Ovary (tissue), 10 donors: ENCODE measurements at places on chromosomes 16 and 17.

GRCh38 chr17:72600934-72601333, 480.1 kb downstream of the SOX9 start:
- no peak for DNase-seq

- no peak for DNase-seq
These were observed 5.1 kb downstream of the INPP5K start for GRCh38 chr17:1511290-1511689.

GRCh38 chr17:10211666-10212065, 13.3 kb upstream of the GAS7 start:
- DNase-seq, result no peak

DNA sequence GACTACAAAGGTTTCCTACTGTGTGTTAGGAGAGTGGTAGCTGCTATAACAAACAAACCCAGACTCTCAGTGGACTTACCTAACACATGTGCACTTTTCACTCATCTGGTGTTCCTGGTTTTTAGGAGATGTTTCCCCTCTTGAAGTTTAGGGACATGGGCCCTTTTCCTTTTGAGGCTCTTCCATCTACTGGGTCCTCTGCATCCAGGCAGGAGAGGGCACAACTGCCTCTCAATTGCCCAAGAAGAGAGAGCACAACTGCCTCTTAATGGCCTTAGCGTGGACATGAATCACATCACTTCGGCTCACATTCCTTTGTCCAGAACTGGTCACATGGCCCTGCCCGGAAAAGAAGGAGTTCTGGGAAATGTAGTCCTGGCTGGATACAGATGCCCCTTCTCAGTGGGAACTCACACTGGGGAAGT, 9.8 kb upstream of the TNRC6C start:
- DNase-seq, result no peak

DNA sequence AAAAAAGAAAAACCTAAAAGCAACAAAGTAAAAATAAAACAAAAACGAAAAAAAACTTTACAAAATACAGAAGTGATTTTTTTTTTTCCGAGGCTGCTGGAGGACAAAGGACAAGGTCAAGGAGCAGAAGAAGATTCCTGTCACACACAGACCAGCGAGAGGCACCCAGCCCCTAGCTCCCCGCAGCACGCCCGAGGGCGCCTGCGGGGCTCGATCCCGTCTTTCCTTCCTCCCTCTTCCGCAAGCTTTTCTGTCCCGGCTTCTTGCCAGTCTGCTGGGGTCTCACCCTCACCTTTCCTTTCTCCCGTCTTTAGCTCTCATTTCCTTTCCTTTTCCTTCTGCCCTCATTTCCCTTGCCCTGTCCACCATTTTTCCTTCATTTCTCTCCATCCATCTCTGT, 66.1 kb upstream of the DNAH17 start:
- DNase-seq, result no peak

DNA sequence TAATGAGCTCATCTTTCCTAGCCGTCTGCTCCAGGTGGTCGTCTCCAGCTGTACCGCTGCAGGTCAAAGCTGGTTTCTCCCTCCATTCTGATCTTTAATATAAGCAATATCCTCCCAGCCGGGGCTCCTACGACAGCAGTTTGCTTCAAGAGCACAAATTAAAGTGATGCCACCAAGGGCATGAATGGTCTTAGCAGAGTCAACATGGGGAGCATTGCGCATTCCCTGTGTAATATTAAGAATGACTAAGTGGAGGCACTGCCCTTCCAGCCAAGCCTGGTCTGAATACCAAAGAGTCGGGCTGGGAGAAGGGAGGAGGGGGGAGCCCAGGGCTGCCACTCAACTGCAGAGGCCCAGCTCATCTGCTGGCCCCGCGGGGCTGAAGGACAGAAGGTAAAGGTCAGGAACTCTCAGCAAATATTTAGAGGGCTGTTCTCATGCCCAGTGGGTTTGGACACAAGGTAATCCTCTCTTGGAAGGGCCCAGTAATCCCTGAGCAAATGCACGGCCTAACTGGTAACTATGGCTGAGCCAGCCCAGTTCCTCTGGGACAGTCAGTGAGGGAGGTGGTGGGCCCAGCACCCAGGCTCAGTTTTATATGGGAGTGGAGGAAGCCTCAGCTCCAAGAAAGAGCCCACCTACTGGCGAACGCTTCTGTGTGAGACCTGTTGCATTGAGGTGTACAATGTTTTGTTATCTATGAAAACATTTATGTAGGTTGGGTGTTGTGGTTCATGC, 121.2 kb downstream of the IRX3 start:
- no peak for DNase-seq

GRCh38 chr17:72634621-72635020, 457.9 kb downstream of the SLC39A11 start:
- DNase-seq, result no peak

DNA sequence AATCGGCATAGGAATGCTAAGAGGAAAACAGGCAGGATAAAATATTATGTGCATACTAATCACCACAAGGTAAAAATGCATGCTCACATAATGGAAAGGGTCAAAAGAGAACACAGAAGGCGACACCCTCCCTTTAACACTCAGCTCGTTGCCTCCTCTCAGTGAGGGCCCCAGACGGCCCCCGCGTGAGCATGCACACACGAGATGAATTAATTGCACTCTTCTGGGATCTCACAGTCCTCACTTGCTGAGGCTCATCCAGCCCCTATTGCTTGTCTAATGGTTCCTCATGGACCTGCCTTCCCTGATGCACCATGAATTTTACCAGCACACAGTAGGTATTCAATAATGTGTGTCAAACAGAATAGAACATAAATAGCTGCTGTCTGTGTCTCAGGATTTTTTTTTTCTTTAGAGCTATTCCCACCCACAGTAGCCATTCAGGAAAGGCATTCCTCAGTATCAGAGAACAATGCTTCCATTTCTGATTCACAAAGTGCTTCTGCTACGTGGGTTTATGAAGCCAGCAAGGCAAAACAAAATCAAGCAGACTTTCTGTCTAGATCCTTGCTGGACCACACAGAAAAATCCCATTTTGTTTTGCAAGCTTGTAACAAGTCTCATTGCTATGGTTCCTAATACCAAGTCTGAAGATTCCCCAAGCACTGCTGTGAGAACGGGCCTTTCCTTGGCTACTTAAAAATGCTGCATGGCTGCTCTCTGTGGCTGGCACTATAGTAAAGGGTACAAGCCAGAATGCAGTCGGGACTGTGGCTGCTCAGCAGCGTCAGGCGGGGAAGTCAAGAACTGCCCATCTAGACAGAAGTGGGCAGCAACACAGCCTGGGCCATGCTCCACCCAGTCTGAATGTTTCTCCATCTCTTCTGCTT, 43.6 kb downstream of the TOM1L2 start:
- no peak for DNase-seq

DNA sequence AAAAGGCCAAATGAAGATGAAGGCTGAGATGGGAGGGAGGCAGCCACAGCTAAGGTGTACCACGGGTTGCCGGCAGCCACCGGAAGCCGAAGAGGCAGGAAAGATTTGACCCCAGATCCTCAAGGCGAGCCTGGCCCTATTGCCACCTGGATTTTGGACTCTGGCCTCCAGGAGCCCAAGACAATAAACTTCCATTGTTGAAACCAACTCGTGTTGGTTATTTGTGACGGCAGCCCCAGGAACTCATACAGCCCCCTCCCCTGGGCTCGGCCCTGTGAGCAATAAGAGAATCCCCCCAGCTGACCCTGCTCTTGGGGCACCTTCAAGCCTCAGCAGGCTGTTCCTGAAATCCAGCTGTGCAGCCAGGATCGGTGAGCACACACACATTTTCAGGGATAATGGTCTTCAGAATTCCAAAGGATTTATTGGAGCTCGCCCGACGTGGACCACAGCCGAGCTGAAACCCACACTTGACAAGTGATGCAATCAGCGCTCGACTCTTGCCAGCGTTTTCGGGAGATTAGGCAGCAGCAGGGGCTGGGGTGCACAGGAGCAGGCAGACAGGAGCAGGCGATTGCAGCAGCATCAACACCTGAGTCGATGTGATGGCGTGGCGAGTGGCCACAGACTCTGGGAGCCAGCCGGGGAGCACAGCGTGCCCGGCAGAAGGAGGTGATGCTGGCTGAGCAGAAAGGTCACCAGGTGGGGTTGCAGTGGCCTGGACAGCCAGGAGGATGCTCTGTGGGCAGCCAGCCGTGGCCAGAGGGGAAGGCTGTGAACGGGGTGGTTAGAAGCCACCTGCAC, 22.4 kb upstream of the CBX4 start:
- DNase-seq, result no peak

GRCh38 chr17:78884148-78884825, 18.7 kb downstream of the CEP295NL start:
- no peak for DNase-seq

GRCh38 chr16:87352818-87353217, 30.8 kb downstream of the FBXO31 start:
- no peak for DNase-seq

DNA sequence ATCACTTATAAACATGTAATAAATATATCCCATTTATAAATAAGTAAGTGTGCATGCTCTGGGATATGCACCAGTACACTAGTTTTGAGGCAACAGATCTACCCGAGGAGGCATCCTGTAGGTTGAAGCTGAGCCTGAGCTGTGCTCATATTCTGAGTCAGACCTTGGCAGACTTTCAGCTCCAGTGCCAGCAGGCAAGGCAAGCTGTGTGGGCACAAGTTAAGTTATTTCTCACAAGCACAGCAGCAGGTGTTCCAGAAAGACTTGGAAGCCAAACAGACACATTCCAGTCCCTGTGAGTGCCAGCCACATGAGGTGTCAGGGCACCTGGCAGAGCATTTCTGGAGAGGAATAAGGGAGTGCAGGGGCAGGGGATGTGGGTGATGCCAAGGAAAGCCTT, 1.3 kb upstream of the CLEC19A start:
- DNase-seq, result no peak

GRCh38 chr17:27512511-27513346, 56.5 kb downstream of the KSR1 start:
- no peak for DNase-seq

DNA sequence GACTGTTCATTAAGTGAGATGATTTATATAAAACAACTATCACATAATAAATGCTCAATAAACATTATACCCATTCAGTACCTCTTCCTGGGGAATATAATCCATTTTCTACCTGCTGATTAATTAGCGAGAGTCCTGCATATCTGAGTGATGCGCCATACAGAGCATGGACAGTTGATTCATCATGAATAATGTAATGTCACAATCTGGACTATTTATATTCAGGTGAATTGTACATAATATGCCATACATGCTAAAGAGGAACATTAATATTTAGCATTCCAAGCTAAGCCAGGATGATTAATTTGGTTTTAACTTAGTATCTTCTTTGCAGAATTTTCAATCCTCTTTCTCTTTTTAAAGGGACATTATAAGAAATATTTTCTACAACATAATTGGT, 362.0 kb upstream of the XYLT1 start:
- no peak for DNase-seq

- no peak for DNase-seq
These were observed 625.1 kb downstream of the HS3ST4 start for GRCh38 chr16:26316683-26317464.

GRCh38 chr16:27414788-27415431, 12.9 kb downstream of the IL21R start:
- no peak for DNase-seq

- no peak for DNase-seq
These were observed 537.1 kb upstream of the EEF2KMT start for GRCh38 chr16:5634666-5635180.

GRCh38 chr17:81563861-81564586, 11.9 kb upstream of the FAAP100 start:
- DNase-seq, result no peak

GRCh38 chr16:83219285-83219684, 588.5 kb upstream of the HSBP1 start:
- no peak for DNase-seq

GRCh38 chr17:57370037-57370581, 113.8 kb downstream of the MSI2 start:
- DNase-seq, result no peak

DNA sequence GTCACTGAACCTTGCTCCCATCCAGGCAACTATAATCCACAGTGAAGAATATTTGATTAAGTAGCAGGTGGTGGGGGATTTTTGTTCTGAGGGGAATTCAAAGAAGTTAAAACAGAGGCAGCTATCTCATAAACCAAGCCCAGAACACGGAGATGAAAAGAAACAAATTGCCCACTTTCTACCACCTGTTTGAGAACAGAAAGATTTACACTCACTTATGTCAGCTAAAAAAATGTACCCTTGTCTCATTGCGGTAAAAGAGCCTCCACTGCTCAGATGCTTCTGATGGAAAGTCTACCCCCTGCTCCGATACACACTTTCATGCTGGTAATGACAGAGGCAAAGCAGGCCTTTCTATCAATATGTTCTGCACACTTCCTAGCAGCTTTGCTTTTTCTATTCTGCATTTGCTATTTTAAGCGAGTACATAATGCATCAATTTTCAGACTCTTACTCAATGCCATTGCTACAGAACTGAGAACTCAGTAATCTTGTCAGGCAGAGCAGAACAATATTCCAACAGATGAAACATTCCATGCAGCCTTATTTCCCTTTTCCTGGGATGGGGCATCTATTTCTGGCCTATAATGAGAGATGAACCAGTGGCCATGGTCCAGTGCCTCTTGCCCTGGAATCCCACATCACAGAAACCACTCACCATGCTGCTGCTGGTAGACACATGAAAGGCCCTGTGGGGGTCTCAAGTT, 29.0 kb downstream of the CDK5R1 start:
- DNase-seq, result no peak
